ENCODE measurements at places on chromosomes 16 and 17.

DNA sequence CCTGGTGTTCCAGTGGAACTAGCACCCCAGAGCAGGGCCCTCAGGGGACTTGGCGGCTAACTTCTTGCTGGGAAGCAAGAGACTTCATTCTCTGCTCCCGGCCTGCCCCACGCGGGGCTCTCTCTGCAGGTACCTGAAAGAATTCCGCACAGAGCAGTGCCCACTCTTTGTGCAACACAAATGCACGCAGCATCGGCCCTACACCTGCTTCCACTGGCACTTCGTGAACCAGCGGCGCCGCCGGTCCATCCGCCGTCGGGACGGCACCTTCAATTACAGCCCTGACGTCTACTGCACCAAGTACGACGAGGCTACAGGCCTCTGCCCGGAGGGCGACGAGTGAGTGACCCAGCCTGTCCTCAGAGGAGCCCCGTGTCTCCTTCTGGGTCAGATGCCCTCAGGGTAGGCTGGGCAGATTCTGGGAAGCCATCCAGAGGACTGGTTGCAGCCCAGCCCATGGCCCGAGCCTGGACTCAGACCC lies 25.1 kb downstream of the UNK start:
- no peak for DNase-seq

DNA sequence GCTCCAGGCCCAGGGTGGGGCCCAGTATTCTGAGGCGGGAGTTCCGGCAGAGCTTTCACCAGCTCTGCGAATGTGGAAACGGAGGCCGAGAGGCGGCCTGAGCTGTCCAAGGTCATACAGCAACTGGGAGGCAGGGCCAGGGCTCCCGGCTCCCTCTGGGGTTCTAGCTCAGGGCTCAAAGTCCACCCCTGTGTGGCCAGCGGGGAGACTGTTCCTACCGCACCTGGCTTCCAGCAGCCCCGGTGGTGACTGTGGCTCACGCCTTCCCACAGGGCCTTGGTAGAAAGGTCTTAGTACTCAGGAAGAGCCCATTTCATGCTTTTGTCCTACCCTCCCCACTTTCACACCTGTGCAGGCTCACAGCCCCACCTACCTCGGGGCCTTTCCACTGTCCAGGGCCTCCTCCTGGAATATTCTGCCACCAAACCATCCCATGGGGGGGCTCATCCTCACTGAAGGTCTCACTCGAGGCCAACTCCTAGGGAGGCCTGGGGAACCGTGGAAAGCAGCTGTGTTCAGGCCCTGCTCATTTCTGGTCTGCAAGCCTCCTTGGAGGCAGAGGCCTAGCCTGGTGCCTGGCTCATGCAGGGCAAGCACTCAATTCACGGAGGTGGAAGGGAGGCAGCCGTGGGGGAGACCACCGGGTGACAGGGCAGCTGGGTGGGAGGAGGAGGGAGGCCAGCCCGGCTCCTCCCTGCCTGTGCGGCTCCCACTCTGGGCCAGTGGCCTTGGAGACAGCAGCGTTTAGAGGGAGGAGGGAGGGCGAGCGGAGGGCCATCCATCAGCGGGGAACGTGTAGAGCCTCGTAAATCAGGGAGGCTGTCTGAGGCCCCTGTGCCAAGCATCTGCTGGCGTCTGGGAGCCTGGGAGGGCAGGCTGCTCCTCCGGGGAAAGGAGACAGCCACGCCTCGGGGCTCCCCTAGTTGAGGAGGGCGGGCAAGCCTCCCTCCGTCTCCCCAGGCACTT lies 12.7 kb upstream of the DOC2B start:
- no peak for DNase-seq

DNA sequence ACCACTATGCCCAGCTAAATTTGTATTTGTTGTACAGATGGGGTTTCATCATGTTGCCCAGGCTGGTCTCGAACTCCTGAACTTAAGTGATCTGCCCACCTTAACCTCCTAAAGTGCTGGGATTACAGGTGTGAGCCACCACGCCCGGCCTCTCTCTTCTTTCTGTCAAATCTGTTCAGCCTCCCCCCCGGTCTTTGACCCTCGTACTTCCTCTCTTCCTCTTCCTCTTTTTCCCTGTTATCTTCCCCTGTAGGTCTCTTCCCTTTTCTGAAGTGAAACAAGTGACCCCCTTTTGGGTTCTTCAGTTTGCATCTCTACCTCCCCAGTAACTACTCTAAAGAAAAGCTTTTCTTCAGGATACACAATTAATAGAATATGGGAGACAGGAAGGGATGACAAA lies 31.7 kb upstream of the DHX40 start:
- no peak for DNase-seq

DNA sequence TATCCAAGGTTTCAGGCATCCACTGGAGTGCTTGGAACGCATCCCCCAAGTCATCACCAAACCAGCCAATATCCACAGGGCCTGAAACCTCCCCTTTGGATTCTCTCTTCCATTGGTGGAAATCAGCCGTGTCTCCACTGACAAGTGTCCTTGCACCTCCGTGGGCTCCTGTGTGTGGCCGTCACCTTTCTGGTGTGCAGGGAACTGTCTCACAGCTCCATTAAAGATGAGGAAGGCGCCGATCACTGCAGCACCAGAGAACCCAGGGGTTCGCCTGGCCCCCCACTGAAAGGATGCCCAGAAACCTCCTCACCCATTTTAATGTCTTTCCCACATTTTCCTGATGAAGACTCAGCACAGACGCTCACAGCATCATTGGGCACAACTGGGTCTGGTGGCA lies 17.8 kb upstream of the METRNL start:
- no peak for DNase-seq

GRCh38 chr17:77462090-77462489 lies 321.3 kb downstream of the SEC14L1 start:
- DNase-seq: peak; percentile 84

GRCh38 chr17:13558588-13558987 lies 43.1 kb downstream of the HS3ST3A1 start:
- no peak for DNase-seq

DNA sequence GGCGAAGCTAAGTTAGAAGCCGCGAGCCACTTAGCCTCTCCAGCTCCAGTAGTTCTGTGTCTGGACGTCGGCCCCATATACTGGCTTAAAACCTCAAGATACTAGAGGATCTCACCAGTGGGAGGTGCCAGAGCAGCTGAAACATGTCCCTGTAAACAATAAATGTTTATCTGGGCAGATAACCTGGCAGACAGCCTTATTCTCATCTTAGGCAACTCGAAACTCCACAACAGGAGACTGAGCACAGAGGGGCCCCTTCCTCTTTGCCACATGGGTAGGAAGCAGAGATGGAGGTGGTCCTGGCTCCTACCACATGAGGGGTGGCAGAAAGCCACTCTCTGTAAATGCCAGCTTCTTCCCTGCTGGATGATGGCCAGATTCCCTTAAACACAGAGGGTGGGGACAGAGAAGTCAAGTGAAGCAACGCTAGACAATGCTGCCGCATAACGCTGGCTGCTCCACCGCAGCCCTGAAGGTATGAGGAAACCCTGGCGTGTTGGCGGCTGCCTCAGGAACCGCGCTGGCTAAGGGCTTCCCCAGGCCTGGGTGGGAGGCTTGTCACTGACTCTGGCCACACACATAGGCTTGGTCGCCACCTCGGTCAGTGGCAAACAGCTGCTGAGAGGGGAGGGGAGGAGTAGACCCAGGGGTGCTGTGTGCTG lies 67.9 kb downstream of the HIC1 start:
- no peak for DNase-seq

GRCh38 chr16:68070249-68070730 lies 14.9 kb upstream of the NFATC3 start:
- DNase-seq: no peak

GRCh38 chr17:41144846-41145245 lies 4.5 kb upstream of the KRTAP4-6 start:
- DNase-seq: no peak

DNA sequence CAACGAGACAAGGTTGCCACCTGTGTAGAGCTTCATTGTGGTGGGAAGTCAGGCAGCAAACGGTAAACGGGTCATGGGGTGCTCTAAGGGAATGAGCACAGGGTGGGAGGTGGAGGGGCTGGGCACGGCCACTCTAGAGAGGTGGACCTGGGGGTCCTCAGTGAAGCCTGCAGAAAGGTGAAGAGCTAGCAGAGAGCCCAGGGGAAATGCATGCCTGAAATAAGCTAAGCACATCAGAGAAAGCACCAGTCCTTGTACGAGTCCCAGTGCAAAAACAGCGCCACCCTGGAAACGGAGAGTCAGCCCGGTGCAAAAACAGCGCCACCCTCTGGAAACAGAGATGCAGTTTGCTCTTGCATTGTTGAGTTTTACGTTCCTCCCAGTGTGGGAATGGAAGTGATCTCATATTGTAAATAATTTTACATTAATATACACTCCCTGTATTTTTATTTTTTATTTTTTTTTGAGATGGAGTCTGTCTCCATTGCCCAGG lies 65.0 kb downstream of the TBC1D16 start:
- DNase-seq: no peak

DNA sequence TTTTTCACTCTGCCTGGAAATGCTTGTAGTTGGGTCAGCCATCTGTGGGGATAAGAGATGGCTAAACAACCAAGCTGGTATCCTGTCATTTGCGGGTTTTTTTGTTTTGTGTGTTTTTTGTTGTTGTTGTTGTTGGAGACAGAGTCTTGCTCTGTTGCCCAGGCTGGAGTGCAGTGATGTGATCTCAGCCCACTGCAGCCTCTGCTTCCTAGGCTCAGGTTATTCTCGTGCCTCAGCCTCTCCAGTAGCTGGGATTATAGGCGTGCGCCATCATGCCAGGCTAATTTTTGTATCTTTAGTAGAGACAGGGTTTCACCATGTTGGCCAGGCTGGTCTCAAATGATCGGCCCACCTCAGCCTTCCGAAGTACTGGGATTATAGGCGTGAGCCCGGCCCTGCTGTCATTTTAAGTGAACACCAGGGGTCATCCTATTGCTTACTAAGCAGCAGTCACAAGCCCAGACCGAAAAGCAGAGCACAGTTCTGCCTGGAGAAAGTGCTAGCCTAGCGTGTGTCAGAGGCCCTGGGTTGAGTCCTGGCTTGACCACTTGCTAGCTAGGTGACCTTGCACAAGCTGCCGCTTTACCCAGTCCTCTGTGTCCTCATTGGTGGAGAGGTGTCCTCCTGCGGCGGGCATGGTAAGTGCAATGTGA lies 4.6 kb downstream of the SMCR8 start:
- DNase-seq: no peak

DNA sequence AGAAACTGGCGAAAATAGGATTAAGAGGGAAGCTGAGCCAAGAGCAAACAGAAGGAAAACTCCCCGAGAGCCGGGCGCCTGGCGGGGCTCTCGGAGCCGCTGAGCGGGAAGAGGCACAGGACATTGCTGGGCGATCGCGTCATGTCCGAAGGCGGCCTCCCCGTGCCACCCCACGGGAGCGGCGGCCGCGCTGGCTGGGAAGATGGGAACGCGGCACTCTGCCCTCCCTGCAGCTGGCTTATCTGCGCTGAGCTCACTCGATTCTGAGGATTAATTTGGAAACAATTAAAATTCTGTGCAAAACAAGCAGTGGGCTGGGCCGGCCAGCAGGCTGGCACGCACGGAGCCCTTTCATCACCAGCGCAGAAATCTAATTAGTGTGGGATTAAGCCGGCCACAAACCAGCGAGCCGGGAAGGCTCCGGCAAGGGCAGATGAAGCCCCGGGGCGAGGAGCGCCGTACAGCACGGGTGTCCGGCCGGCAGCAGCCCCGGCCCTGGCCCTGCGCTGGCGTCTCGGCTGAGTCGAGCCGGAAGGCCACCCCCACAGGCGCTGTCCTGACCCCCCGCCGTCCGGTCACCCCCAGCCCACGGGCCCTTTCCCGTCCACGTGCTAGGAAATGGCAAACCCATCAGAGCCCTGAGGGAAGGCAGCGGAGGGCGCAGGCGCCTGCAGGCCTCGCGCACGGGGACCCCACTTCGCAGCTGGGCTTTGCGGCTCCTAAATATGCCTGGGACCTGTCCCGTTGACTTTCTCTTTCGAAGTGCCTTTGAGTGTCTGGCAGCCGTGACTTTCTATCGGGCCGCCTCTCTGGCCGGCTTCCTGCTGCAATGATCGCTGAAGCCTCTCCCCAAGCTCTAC lies 37.9 kb downstream of the SOX8 start:
- DNase-seq: no peak

DNA sequence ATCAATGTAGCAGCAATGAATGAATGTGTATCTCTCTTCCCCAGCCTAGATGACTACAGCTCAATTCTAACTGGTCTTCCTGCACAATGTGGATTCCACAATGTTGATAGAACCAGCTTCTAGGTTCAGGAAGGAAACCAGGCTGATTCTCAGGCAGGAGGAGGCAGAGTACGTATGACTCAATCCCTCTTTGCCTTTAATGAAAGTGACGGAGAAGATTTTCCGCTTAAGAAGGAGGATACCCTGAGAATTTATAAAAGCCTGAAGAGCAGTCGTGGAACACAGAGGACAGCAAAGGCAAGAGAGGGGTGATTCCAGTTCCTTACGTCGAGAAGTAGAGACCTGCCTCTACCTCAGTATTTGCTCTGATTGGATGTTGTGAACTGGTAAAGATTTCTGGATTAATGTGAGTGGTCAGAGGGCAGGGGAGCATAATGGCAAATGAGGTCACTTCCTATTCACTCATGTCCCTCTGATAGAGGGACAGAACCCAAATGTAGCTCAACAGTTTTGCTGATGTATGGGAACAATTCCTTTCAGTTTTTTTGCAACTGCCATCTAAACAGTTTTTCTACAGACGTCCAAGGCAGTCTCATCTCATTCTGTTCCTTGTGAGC lies 15.0 kb upstream of the SLC16A11 start:
- no peak for DNase-seq

GRCh38 chr17:67178555-67178954 lies 66.4 kb downstream of the HELZ start:
- no peak for DNase-seq

DNA sequence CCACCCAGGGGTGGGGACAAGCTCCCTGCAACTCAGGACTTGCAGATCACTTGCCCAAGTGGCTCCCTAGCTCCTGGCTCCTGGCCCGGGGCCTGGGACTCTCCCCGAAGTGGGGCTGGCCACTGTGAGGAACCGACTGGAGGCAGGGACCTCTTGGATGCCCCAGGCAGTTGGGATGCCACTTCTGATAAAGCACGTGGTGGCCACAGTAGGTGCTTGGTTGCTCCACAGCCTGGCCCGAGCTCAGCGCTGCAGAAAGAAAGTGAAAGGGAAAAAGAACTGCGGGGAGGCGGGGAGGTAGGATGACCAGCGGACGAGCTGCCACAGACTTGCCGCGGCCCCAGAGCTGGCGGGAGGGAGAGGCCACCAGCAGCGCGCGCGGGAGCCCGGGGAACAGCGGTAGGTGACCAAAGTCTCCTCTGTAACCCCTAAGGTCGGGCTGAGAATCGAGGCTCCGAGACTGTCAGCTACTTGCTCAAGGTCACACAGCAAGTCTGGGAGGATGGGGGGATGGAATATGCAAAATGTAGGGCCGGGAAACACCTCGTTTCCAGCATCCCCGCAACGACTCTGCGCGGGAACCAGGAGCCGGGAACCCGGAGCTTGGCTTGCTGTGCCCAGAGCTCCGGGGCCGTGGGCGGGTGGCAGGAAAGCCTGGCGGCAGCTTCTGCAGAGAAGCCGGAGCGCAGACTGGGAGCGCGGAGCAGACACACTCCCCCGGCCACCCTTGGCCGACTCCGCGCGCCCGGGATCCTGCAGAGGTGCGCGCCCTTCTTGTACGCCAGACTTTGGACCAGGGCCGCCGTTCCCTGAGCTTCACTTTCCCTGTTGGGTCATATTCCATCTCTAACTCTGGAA lies 1.9 kb downstream of the CIITA start:
- DNase-seq: no peak

All from GM12878 (cell line).